ENCODE measurements at places on chromosomes 12 and 14.

GRCh38 chr14:71242237-71242748 lies 335.0 kb downstream of the PCNX1 start:
- DNase-seq = no peak

GRCh38 chr14:61277232-61277631 lies 3.9 kb downstream of the TMEM30B start:
- DNase-seq = no peak

- peak; percentile 34 for DNase-seq
Observed at GRCh38 chr12:106239951-106240335, 7.9 kb downstream of the CKAP4 start.

DNA sequence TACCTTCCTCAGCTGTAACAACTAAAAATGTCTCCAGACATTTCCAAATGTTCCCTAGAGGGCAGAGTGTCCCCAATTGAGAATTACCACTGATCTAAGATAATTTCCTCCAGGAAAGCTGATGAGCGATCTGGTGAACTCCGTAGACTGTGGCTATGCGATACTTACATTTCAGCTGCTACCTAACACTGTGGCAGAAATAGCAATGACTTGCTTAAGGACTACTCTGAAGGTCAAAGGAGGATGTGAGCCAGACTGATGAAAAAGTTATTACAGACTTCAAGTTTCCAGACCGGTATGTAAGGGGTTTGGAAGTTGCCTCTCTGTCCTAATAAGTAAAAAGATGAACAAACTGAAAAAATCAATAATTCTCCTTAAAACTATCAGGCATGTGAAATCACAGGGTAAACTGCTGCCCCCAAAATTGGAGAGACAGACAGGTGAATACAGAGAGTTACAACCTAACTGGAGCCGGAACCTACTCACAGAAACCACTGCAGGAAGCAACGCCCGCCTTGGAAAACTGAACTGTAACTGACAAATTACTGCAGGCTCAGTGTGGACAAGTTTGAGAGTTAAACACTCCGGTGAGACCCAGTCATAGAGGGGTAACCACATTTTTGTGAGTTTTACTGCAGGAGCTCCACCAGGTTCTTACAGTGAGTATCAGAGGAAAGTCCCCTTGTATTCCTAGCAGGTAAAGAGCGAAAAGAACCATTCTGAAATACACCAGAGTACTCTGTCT lies 60.0 kb upstream of the PARP11 start:
- no peak for DNase-seq

DNA sequence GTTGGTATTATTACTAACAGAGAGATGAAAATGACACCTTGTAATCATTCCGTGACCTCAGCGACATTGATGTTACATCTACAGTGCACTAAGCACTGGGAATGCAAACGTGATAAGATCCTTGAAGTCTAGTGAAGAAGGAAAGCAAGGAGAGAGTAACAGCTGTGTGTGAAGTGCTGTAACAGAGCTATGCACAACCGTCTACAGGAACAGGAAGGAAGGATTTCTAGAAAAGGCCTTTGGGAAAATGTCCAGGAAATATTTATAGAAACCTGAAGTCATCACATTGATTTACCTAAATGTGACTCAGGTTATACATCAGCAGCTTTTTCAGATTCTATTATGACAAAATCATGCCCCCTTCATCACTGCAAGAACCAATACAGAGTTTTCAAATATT lies 304.2 kb upstream of the AMIGO2 start:
- DNase-seq = no peak

DNA sequence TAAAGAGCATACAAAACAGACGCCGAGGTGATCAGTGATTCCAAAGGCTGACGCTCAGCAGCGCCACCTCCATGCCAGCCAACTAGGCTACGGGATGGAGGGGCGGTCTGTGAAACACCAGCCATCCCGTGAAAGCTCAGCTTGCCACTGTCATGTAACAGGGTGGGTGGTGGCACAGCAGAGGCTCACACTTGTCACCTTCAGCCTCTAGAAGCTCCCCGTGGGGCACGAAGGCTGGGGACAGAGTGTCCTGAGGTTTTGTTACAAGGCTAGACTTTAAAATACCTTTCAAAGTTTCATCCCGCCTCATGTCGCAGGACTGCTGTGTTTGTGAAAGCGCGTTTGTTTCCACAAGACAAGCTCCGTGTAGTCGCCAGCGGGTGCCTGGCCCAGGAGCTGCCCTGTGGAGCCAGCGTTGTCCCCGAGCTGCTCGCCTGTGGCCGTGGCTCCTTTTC lies 20.7 kb downstream of the XRCC3 start:
- no peak for DNase-seq

- no peak for DNase-seq
Observed at GRCh38 chr14:99348816-99349614, 77.0 kb upstream of the BCL11B start.

DNA sequence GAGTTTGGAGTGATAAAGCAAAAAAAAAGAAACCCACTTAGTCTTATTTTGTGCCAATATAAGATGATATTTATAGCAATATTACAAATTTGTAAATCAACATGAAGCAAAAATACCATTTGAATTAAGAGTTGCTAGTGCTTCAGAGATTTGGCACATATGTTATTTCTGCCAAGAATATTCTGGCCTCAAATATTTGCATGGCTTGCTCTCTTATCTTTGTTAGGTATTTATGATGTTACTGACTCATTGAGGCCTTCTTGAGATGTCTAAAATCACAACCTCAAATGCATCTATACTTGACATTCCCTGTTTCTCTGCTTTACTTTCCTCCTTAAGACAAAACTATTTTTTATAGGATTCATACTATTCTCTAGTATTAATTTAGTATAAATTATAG lies 301.5 kb downstream of the NELL2 start:
- DNase-seq = no peak

DNA sequence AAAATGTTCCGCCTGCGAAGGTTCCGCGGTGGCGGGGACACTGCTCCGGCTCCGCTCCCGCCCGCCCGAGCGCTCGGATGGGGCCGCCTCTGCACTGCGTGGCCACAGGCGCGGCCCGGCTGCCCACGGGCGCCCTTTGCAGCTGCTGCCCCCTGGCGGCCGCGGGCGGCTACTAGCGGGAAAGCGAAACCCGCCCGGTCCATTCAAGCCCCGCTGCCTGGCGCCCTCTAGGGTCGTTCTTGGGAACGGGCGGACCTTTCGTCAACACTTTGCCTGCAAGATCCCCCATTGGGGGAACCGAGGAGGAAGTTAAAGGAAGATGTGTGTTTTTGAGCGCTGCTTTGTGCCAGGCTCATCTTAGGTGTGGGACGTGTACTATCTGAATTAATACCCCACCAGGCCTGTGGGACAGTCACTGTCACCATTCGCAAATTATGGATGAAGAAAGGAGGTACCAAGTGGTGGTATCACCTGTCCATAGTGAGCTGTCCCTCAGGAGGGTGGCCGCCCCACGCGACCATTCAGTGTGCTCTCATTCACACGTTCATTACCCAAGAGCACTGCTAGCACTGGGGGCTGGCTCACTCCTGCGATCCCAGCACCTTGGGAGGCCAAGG lies 19.4 kb downstream of the GPR132 start:
- DNase-seq = peak; percentile 91

GRCh38 chr12:106274575-106275121 lies 26.8 kb upstream of the CKAP4 start:
- DNase-seq = no peak

DNA sequence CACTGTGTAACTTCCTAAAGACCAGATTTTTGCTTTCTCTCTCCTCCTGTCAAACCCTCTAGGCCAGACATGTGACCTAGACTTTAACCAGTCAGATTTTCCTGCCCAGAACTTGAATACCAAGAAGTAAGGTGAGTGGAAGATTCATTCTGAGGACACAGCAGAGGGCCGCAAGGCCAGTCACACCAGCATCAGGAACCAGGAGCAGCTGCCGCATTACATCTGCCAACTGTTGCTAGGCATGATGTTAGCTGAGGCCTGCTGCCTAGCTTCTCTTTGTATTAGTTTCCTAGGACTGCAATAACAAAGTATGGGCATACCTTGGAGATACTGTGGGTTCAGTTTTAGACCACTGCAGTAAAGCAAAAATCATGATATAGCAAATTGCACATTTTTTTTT lies 101.9 kb upstream of the BMP4 start:
- DNase-seq = no peak

- DNase-seq = no peak
Observed at GRCh38 chr12:81300454-81300853, 222.6 kb downstream of the ACSS3 start.

DNA sequence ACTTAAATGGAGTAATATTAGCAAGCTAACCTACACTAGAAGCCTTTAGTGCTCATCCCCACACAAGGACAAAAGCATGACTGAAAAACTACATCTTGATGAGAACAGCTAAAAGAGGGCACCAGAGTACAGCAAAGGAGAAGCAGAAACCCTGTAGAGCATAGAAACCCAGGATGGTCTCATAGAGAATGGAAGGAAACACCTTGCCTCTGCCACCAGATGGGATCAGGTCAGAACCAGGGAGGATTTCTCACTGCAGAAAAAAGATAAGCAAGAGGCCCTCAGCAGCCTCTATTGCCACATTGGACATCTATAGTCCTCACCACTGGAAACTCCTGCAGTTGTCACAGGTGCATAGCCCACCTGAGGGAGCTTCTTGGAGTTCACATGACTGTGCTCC lies 13.6 kb upstream of the ZNF705A start:
- no peak for DNase-seq

DNA sequence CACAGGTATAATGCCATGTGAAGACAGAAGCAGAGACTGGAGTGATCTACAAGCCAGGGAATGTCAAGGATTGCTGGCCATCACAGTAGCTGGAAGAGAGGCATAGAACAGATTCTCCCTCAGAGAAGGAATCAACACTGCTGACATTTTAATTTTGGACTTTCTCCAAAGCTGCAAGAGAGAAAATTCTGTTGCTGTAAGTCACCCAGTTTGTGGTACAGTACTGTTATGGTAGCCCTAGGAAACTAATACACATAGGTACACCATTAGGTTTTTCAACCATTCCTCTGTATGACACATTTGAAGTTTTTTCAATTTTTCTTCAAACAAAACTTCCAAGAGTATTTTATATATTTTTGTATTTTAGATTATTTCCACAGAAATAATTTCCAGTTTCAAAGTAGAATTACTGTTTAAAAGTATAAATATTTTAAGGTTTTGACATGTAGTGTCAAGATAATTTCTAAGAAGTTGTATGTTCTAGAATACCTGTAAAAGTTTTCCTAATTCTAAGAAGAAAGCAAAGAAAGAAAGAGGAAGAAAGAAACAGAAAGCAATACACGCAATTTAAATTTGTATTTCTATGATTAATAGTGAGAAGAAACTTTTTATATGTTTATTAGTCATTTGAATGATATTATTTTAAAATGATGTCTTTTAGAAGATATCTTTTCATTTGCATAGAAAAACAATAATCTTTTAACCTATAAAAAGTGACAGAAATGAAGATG lies 64.9 kb upstream of the CATSPERB start:
- no peak for DNase-seq

GRCh38 chr14:104103061-104103445 lies 17.6 kb downstream of the ASPG start:
- no peak for DNase-seq

GRCh38 chr12:71442567-71442931 lies 3.0 kb downstream of the LGR5 start:
- no peak for DNase-seq

DNA sequence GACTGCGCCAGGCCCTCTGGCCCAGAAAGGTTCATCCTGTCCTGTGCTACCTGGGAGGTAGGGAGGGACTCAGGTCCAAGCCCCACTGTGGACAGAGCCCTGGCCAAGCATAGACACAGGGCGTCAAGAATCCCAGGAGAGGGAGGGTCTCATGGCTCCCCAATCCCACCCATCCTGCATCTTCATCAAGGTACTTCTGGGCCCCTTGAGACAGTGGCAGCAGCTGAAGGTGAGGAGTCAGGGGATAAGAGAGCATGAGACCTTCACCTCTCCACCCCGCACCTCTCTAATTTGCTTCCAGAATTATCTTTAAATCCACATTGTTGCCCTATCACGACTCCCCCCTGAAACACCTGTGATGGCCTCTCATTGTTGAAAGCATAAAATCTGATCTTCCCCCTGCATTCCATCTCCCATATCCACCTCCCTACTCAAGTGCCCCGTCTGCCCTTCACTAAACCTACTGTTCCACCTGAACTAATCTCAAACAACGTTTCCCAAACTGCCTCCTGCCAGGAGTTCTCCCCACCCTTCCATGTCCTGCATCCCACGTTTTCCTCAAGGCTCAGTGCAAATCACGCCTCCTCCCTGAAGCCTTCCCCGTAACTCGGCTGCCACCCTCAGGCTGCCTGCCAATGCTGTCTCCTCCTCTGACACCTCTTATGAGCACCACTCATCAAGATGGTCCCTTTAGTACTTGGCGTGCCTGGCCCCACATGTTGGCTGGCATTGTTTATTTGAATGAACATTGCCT lies 27.1 kb downstream of the KRT18 start:
- DNase-seq = no peak

DNA sequence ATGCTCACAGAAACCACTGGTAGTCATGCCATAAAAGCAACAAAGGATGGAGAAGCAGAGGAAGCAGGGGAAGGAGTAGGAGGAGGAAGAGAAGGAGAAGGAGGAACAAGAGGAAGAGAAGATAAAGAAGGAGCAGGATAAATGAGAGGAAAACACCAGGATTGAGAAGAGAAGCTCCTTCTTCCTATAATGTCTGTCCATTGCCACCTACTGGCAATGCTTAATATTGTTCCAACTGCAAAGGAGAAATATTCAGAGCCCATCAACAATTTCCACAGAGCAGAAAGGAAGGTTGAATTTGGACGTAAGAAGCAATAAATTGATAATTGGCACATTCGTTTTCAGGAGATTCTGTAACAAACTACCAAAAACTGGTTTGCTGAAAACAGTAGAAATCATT lies 898.4 kb downstream of the SLC16A7 start:
- no peak for DNase-seq

DNA sequence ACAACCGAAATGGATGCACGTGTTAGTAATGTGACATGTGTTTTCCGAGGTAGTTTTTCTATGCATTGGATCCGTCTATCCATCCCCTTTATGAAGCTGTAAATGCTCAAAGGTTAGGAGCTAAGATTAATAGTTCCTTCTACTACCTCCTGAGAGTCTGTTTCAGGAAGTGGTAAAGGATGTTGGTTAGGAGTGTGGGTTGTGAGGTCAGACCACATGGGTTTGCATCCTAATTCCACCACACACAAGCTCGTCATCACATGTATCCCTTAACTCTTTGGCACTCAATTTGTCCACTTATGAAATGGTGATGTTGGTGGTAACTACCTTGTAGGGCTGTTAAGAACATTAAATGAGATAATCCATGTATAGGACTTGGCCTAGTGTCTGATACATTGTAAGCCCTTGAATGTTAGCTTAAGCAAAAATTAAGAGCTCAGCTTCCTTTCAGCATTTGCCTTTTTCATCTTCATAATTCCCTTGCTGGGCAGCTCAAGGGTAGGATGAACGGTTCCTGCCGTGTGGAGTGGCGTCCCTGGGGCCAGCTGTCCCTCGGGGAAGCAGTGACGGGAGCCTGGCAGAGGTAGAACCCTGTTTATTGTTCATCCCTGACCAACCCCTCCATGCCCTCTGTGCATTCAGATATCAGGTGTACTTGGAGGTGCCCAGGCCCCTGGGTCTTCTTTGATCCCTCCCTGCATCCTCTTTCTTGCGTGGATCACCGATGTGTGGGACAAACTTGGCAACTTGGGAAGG lies 52.3 kb downstream of the TSPAN9 start:
- no peak for DNase-seq
